ENCODE measurements at places on chromosomes 6 and 20.

DNA sequence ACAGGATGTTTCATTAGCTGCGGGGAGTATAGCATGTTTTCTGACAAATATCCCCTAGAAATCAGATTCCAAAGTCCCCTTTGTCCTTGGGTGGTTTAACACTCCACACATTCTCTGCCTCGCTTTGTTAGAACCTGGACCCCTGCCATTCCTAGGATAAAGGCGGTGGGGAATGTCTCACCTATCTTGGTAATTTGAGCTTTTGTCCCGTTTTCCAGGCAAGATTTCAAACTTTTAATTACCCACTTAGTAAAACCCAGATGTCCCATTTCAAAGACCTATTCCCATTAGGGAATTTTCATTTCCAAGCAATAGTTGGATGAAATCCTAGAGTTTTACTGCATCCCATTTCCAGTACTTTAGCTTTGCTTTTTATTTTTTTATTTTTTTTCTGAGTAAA, 501.0 kb upstream of the MAP3K7 start:
- no peak for DNase-seq

DNA sequence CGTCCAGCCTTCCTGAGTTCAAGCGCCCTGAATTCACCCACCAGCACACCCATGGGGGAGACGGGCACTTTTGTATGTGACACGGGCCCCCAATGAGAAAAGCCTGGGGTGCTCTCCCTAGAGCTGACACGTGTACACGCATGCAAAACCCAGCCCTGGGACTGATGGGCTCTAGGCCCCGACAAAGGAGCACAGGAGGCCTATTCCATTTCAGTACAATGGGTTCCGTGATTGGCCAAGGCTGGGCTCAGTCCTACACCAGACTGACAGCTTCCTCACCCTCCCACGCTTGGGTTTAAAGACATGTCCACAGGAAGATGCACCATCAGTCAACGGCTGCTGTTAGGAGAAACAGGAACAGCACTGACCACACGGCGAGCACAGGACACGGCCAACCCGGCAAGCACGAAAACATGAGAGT, 8.8 kb downstream of the ZBTB46 start:
- DNase-seq = no peak

GRCh38 chr6:113971741-113972140, 793 bp upstream of the HDAC2 start:
- peak; percentile 6 for DNase-seq

GRCh38 chr6:15131651-15132061, 114.2 kb upstream of the JARID2 start:
- DNase-seq = no peak

DNA sequence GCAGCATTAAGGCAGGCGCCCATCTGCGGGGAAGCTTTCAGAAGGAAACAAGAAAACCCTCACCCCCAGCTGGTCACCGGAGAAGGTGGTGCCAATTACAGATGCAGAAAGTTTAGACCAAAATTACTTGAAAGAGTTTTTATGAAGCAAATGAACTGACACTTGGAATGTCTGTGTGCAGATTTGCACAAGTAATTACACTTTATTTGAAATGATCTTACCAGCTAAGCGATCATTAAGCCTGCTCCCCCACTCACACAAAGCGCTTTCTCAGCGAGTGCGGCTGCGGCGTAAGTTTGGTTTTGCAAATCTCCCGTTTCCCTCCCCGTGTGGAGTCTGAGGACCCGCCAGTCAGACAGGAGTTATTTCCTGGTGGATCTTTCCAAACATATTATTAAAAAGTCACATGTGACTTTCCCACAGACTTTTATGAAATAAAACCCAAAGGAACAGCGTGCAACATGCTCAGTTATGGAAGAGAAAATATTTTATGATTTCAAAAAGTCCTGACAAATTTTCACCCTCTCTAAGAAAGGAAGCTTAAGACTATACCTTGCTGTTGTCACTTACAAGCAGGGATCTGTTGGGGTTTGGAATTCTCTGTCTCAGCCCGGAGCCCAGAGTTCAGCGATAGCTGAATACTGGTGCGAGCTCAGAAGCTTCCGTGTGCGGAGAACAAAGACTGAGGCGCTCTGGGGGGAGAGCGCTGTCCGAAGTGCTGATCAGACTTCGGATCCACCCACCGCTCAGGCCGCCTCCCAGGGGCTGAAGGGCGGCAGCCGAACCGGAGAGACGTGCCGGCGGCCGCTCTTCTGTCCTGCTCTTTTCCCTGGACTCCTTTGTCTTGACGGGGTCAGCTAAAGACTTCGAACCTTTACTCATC, 2.7 kb upstream of the MYT1 start:
- DNase-seq = no peak

GRCh38 chr6:37519461-37519860, 19.8 kb upstream of the CCDC167 start:
- DNase-seq = no peak

DNA sequence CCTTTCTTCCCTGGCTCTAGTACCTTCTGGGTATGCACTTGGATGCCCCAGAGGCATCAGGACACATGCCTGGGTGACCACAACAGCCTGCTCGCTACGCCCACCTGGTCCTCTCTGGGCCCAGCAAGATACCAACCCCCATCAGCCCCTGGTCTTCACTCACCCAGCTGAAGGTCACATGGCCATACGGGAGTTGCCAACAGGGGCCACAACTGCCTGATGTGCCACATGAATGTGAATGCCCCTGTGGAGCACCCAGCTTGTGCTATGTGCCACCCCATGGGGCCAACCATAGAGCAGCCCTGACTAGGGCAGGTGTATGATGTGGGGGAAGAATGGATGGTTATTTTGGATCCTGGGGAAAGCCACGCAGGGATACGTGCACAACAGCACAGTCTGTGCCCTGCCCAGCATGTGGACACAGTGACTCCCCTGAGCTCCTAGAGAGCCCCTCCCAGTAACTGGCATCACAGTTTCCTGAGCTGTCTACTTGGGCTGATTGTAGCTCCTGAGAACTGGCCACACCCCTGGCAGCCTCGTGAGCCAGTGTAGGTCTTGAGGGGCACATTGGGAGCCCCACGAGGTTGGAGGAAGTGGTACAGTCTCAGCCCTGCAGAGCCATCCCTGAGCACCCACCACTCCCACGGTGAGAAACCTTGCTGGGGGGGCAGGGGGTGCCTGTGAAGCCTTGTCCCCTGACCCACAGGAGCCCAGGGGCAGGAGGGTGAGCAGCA, 10.5 kb upstream of the PCMTD2 start:
- no peak for DNase-seq

- no peak for DNase-seq
Observed at GRCh38 chr20:62570897-62571668, 71.2 kb upstream of the SLCO4A1 start.
